ENCODE measurements at places on chromosomes 7 and 10. TPM values are rescaled to one million over a fixed set of nuclear protein-coding genes. Genes with fewer than 3 reads are reported as not detected.

- no peaks in the 10 kb centered on the region for H3K4me1 ChIP-seq
- no peak overlapping the region for H3K27ac ChIP-seq
- H3K4me3 ChIP-seq: no peak overlapping the region
- H3K36me3 ChIP-seq: no peaks in the 10 kb centered on the region
- peak; percentile 30 for DNase-seq
Observed at GRCh38 chr10:89793649-89794254, 92.4 kb downstream of the KIF20B start.

- H3K36me3 ChIP-seq: no peaks in the 10 kb centered on the region
- no peak for DNase-seq
- no peak overlapping the region for H3K27ac ChIP-seq
- no peaks in the 10 kb centered on the region for H3K4me1 ChIP-seq
- no peak overlapping the region for H3K4me3 ChIP-seq
Observed at GRCh38 chr7:131381069-131381838, 53.6 kb downstream of the MKLN1 start.

DNA sequence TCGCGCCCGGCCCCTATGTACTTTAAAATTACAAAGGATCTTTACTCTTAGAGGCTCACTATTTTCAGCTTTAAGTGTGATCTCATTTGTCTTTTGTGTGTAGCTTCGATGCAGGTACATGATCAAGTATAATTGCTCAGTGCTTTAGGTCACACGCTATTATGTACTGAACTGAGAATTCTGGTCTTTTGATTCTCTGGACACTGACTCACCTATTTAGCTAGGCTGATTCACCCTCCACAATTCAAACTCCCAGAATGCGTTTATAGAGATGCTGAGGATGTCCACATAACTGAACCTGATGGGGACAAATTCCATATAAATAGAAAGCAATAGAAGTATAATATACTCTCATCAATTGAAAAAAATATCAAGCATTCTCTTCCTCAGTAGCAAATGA is 57.8 kb downstream of the PRKCQ start:
- no peaks in the 10 kb centered on the region for H3K4me1 ChIP-seq
- DNase-seq: no peak
- H3K36me3 ChIP-seq: no peaks in the 10 kb centered on the region
- H3K27me3 ChIP-seq: peaks cover 8% of the 10 kb centered on the region
- H3K4me3 ChIP-seq: no peak overlapping the region

HOXA9 gene
- not detected for total RNA-seq

SPDYE2B gene
- total RNA-seq: not detected
